ENCODE measurements at places on chromosomes 6 and 20.

- DNase-seq: no peak
Measured at GRCh38 chr6:161435748-161436070, 161.8 kb upstream of the AGPAT4 start.

DNA sequence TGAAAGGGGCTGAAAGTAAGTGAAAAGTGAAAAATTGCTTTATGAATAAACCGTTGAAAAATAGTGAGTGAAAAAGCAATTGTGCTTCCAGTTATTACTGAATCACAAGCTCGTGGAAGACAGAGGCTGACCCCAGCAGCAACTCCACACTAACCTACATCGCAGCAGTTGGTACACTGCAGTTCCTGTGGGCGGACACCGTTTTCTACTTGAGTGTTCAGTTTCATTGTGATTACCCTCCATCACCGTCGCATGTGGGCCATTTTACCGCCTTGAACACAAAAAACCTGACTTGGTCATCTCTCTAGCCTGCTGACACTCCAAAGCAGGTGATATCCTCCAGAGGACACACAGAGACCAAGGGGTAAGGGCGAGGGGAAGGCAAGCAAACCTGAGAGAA lies 28.4 kb downstream of the PRDM1 start:
- no peak for DNase-seq

GRCh38 chr6:122524056-122524455 lies 52.4 kb upstream of the SERINC1 start:
- DNase-seq: no peak

- DNase-seq: no peak
Measured at GRCh38 chr6:93120154-93120742, 299.1 kb downstream of the EPHA7 start.
